Endodermal cell (in vitro differentiated cells): ENCODE measurements at places on chromosomes 3 and 15. TPM values are rescaled to one million over a fixed set of nuclear protein-coding genes. Genes with fewer than 3 reads are reported as not detected.
A peak's percentile ranks its signal among the peaks of the same experiment; 100 is the strongest.

Gene GOLGA6B
- total RNA-seq, result 0.38 TPM in 1 of 3 replicates, not detected in the others

- H3K4me3 ChIP-seq, result no peak overlapping the region
- H3K27ac ChIP-seq, result no peak overlapping the region
- no peak for DNase-seq
- no peaks in the 10 kb centered on the region for H3K36me3 ChIP-seq
- peaks cover 4% of the 10 kb centered on the region for H3K27me3 ChIP-seq
- peaks cover 5% of the 10 kb centered on the region for H3K4me1 ChIP-seq
Measured at GRCh38 chr15:36958606-36959005, 141.7 kb downstream of the MEIS2 start.

Gene SLC51B
- not detected in 3 replicates for total RNA-seq

DNA sequence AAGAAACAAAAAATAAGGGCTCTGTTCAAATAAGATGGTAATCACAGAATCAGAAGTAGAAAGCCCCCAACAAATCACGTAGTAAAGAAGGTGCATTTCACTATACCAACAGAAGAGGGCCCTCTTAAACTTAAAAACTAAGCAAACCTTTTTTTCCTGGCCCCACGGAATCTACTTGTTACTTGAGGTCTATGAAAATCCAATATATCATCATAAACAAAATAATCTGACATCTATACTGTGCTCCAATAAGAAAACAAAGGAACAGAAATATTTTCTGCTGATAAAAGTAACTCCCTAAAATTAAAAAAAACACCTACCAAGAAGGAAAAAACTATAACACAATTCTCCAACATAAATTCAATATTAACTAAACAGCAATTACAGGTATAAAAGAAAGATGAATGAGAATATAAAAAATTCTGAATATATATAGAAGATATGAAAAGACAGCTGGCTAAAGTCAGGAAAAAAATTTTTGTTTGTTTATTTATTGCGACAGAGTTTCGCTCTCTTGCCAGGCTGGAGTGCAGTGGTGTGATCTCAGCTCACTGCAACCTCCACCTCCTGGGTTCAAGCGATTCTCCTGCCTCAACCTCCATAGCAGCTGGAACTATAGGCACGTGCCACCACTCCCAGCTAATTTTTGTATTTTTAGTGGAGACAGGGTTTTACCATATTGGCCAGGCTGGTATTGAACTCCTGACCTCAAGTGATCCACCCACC, 81.8 kb downstream of the CLASP2 start:
- H3K4me1 ChIP-seq, result no peaks in the 10 kb centered on the region
- H3K4me3 ChIP-seq, result no peak overlapping the region
- H3K36me3 ChIP-seq, result peaks cover 33% of the 10 kb centered on the region
- no peak overlapping the region for H3K27ac ChIP-seq

DNA sequence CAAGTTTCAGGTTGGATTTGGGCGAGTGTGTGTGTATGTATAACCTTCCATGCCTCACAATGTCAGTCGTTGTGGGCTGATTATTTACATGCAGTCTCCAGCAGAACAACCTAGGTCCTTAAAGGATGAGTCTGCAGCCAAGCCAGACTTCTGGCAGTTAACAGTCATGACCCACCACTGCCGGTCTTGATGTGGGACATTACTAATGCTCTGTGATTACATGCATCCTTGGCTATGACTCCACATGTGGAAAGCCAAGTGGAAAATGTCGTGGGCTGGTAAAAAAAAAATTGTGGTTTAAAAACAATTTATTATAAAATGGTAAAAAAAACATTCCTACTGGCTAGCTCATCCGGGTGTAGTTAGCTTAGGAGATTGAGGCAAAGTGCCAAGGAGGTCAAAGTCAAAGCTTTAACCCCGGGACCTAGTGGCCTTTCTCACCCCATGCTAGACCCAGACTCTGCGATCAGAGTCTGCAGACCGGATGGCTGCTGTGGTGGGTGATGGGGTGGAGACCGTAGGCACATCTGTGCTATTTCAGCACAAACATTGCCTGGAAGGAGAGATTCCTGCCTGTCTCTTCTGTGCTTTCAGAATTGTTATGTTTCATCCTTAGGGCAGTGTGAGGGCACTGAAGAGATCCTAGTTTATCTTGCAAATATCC, 6.8 kb downstream of the RARRES1 start:
- no peak overlapping the region for H3K4me3 ChIP-seq
- H3K27ac ChIP-seq, result no peak overlapping the region
- no peaks in the 10 kb centered on the region for H3K27me3 ChIP-seq
- H3K36me3 ChIP-seq, result no peaks in the 10 kb centered on the region
- no peaks in the 10 kb centered on the region for H3K4me1 ChIP-seq

- no peaks in the 10 kb centered on the region for H3K36me3 ChIP-seq
- H3K4me1 ChIP-seq, result no peaks in the 10 kb centered on the region
- no peak overlapping the region for H3K27ac ChIP-seq
- no peaks in the 10 kb centered on the region for H3K27me3 ChIP-seq
- H3K4me3 ChIP-seq, result no peak overlapping the region
Measured at GRCh38 chr3:21326704-21327475, 424.1 kb downstream of the ZNF385D start.

DNA sequence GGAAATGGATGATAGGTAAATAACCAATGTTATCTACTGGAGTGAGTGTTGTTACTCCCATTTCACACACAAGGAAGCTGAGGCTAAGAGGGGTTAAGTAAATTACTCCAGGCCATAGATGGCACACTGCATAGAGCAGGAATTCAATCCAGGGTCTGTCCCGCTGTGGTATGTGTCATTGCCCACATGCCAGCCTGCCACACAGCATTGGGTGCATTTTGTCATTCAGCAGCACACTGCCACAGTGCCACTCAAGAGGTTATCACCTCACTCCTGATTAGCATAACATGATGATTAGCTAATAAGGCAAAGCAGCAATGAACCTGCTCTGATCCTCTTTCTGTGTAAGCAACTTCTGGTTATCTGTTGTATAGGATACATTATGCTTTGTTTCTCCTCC, 157.4 kb upstream of the CTNNB1 start:
- peaks cover 10% of the 10 kb centered on the region for H3K4me1 ChIP-seq
- H3K4me3 ChIP-seq, result no peak overlapping the region
- H3K27ac ChIP-seq, result no peak overlapping the region
- no peaks in the 10 kb centered on the region for H3K27me3 ChIP-seq

Gene CPNE9
- 0.15 to 0.23 TPM (median 0.23 TPM) in 3 replicates for total RNA-seq

DNA sequence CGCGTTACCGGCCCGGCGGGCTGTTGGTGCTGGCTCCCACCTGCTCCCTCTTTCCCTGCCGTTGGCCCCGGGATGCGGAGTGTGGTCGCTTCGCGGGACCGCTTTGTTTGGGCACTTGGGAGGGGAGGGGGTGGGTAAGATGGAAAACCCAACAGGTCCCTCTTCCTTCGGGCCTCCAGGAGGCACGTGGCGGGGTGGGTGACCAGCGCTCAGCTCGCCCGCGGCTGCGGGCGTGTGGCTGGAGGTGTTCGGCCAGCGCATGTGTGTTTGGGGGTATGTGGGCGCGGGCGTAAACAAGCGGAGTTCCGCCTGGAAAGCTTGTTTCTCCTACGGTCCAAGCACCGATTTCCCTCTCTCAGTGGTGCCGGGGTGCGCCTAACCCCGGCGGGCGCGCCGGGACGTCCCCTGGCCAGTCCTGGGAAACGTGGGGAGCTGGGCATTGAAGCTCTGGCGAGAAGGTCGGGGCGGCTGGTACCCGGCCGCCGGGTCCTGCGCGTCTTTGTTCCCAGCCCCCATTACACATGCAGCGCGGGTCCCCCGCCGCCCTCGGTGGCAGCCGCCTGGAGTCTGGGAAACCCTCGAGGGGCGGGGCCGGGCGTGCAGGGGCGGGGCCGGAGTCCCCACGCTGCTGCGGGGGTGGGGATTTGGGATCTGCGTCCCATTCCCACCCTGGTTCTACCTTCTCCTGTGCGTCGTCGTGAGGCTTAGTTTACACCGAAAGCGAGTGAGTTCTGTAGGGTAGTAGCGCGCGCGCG, 1.4 kb downstream of the ACVR2B start:
- H3K27ac ChIP-seq, result peak overlapping the region; percentile 98
- peak overlapping the region; percentile 83 for H3K4me3 ChIP-seq
- peaks cover 9% of the 10 kb centered on the region for H3K4me1 ChIP-seq

DNA sequence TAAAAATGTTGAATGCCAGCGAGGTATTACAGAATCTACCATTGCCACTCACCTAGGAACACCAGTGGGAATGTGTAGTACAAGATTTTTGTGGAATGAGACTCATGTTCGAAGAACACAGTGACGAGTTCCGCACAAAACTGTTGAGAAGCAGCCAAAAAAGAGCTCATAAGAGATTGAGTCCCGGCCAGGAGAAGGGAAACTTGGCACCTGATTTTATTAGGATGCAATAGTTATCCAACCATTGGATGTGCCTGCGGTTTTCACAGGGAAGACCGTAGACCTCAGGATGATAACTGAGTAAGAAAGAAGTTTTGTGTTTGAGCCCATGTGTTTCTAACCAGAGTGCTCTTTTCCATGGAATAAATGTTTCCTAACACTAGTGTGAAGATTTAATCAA, 88.9 kb downstream of the PTPRG start:
- DNase-seq, result no peak
- H3K27me3 ChIP-seq, result no peaks in the 10 kb centered on the region
- H3K36me3 ChIP-seq, result peaks cover 2% of the 10 kb centered on the region

Gene CYP1A2
- not detected in 3 replicates for total RNA-seq

Gene TMIE
- 0.52 to 1.4 TPM (median 1.1 TPM) in 3 replicates for total RNA-seq

- H3K4me3 ChIP-seq, result no peak overlapping the region
- no peak for DNase-seq
- no peaks in the 10 kb centered on the region for H3K27me3 ChIP-seq
- peak overlapping the region; percentile 51 for H3K27ac ChIP-seq
Measured at GRCh38 chr3:16849795-16850194, 35.0 kb upstream of the PLCL2 start.

GRCh38 chr3:117589454-117589853, 879.9 kb downstream of the TUSC7 start:
- DNase-seq, result no peak
- H3K4me3 ChIP-seq, result no peak overlapping the region
- H3K27ac ChIP-seq, result peak overlapping the region; percentile 21
- H3K4me1 ChIP-seq, result peaks cover 13% of the 10 kb centered on the region
